ENCODE measurements at places on chromosomes 3 and 15.
A peak's percentile ranks its signal among the peaks of the same experiment; 100 is the strongest.

DNA sequence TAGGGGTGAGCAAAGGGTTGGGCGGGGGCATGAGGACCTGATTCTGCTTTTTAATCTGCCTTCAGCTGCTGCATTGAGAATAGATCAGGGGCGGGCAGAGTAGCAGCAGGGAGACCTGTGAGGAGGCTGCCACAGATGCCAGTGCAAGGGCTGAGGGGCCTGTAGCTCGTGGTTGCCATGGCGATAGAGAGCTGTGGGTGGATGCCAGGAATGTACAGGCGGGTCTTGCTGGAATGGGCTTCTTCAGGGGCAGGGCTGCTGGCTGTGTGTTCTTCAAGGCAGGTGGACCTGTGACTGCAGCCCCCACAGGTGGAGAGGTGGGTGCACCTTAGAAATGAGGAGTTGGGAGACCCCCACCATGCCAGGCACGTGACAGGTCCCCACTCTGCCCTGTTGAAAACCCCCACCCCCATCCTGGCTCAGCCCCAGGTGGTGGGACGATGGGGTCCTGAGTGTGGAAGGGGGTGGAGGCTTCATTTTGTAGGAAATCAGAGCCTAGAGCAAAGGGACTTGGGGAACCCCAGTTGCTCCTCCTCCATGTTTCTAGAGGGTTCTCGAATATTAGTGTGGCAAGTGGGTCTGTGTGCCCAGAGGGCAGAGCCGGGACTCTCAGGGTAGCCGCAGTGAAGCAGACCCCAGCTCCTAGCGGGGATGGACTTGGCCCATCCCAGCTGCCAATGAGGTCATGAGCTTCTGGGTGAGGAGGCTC is 38.3 kb downstream of the SLC6A6 start:
- DNase-seq, result no peak

DNA sequence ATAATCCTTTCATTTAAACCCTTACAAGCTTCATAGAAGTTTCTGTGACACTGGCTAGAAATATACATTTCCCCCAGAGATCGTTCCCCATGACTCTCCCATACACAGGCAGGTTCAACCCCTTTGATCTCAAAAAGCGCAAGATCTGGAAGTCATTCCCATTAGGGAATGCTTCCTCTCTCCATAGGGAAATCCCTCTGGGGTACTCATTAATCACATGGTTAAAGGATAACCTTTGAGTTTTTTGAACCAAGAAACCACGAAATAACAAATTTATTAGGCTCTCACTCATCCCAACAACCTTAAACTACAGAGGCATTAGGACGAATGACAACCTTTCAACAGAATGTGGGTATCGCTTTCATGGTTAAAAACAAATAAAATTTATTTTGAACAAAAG is 211.9 kb upstream of the PRICKLE2 start:
- DNase-seq, result no peak

DNA sequence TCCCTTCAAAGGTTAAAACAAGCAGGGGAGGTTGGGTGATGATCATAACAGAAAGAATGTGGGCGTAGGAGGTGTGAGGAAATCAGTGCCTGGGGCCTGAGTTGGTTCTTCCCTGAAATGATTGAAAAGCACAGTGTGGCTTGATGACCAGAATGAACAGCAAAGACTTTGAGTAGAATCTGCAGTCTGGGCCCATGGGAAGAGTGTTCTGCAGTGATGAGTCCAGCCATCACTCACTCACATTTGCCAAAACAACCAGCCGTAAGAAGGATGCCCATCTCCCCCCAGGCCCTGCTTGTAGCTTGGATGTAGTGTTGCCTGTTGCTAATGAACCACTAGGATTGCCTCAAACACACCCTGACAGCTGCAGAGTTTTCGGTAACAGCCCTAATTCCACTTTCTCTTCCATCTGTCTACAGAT is 67.9 kb downstream of the VGLL3 start:
- no peak for DNase-seq

GRCh38 chr15:97866959-97867358 is 93.5 kb upstream of the ARRDC4 start:
- no peak for DNase-seq

GRCh38 chr15:64274341-64274950 is 81.5 kb downstream of the CSNK1G1 start:
- no peak for DNase-seq

DNA sequence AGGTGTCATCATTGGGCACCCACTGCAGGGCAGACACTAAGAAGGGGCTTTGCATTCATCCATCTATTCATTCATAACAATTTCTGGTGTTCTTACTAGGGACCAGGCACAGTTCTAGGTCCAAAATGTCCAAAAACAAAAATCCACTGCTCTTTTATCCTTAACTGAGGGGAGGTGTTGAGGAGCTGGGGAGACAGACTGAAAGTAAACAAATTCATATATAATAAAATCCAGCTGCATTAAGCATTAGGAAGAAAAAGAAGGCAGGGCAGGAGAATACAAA is 1.1 kb downstream of the EIF4E3 start:
- DNase-seq, result no peak

- no peak for DNase-seq
Observed at GRCh38 chr3:124207873-124208485, 216.1 kb upstream of the ROPN1 start.

- DNase-seq, result no peak
Observed at GRCh38 chr15:91116113-91117067, 16.3 kb downstream of the SV2B start.

DNA sequence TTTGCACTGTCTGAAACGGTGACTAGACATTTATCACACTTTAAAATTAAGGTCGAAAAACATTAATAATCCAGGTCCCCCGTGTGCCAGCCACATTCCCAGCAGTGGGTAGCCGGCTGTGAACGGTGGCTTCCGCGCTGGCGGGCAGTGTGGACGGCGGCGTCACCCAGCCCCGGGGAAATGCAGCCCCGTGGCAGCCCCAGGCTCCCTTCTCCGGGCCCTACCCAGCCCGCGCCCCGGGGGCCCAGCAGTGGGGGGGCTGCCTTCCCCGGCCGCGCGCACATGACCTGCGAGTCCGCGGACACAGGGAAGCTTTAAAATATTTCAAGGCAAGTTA is 25.3 kb downstream of the GABRA5 start:
- no peak for DNase-seq

- DNase-seq, result no peak
Observed at GRCh38 chr3:19934098-19934566, at the start of gene EFHB. Gene EFHB, minus strand, starts transcription at chr3:19934217. Its CDS starts 199 bp downstream, at chr3:19934018.

- DNase-seq, result no peak
Observed at GRCh38 chr15:33124811-33125210, 69.7 kb downstream of the FMN1 start.

GRCh38 chr15:101642361-101642760 is 9.8 kb downstream of the TM2D3 start:
- no peak for DNase-seq

- DNase-seq, result no peak
Observed at GRCh38 chr15:36479200-36479896, 100.1 kb upstream of the CDIN1 start.

DNA sequence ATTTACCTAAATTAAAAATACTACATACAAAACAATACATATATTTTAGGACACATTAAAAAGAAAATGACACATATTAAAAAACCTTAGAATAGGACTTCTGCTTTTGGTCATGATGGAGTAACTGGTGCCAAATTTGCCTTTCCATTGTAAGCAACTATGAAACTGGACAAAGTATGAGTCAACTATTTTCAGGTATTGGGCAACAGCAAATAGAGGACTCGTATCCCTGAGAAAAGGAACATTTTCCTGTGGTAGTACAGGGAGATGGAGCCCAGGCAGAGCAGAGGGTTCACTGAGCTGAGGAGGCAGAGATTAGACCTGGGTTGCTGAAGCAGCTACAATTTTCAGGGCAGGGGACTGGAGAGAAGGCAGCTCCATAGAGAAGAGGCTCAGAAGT is 14.7 kb downstream of the CCR1 start:
- peak; percentile 51 for DNase-seq

DNA sequence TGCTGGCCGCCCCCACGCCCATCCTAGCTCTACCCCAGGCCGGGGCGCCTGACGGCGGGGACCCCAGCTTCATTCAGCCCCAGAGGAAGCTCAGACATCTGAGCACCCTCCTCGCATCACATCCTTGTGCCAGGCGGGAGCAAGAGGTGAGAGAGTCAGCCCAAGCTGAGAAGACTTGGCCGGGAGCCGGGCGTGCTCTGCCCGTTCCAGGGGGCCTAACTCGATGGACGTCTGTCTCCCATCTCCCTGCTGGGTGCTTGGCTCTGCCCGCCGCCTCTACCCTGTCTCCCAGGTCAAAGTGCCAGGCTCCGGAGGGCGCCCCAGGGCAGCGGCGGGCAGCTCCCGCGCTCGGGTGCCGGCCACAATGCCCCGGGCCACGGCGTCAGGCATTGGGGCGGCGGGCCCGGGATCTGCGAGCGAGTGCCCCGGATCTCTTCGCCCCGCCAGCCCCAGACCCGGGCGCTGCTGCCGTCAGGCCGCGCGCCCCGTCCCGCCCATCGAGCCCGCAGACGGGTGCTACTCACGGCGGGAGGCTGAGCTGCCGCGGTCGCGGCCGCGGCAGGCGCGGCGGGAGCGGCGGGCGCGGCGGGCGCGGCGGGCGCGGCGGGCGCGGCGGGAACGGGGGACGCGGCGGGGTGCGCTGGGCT is 388 bp downstream of the DAPK2 start:
- DNase-seq, result no peak

GRCh38 chr3:49333091-49333490 is 6.8 kb downstream of the USP4 start:
- peak; percentile 89 for DNase-seq

DNA sequence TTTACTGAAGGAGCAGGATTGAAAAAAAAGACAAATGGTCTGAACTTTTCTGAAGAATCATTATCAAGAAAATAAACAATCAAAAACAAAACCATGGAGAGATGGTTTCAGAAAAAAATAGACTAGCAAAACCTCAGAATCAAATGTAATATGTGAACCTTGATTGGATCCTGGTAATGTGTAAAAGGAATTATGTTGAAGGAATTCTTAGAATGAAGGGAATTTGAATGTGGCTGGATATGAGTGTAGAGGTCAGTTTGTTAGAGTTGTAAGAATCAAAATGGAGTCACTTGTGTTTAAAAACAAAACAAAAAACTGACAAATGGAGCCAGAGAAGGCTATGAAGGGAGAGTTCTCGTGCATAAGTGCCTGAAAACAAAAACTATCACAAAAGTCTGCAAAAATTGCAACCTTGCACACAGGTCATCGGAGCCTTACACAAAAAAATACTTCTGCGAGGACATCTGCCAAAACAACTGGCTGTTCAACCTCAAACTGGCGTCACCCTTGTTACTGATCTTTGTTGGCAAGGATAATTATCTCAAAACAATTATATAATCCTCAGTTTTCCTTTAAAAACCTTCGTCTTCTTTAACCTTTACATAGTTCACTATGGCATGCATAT is 19.1 kb upstream of the ATP13A3 start:
- DNase-seq, result no peak

- no peak for DNase-seq
Observed at GRCh38 chr15:98416222-98416855, 232.0 kb upstream of the IGF1R start.

GRCh38 chr15:52093539-52094510 is 18.8 kb downstream of the BCL2L10 start:
- DNase-seq, result no peak

All from HL-60 (cell line).